GDM1 (cell line): ENCODE measurements at places on chromosomes 11 and 22.
A peak's percentile ranks its signal among the peaks of the same experiment; 100 is the strongest.

DNA sequence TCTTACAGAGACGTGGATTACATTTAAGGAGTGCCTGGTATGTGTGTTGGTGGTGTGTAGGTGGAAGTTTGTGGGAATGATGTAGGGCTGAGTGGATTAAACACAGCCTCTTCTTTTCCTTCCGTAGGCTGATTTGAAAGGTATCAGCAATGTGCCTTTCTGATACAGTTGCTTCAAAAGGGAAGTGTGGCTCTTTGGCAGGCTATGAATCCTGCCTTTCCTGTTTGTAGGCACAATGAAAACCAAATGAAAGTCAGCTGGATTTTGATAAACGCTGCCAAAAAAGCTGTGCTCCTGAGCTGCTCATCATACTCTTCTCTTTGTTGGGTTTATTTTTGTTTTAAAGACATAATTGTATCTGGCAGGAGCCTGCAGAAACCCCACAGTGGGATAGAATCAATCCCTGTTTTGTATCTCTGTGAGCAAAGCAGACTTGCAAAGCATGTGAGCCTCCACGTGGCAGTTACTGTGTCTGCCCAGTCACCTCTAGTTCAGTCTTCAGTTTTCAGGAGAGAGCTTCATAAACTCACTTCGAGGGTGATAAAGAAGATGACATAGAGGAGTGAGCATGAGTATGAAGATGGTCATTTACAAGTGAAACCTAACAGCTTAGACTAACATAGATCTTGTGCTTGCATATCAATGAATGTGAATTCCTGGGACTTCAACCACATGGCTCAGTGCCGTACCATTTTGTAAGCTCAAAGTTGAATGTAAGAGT lies 655.7 kb upstream of the KIRREL3 start:
- DNase-seq = no peak

GRCh38 chr22:46878191-46878948 lies 115.9 kb downstream of the TBC1D22A start:
- DNase-seq = no peak

DNA sequence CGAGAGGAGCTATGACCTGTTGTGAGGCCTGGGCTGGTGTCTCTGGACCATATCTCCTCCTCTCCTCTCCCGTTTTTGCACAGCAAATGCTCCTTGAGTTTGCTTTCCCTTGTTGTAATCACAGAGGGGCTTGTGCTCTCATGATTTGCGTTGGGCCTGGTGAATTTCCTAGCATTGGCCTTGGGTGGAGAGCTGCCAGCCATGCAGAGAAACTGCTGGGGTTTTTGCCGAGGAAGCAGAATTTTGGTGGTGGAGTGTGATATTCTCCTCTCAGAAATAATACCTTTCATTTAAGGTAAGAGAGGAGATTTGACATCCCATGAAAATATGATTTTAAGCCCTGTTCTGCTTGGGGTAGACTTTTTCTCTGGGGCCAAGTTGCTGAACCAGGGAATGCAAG lies 175.7 kb upstream of the CADM1 start:
- no peak for DNase-seq

- no peak for DNase-seq
Measured at GRCh38 chr11:115084231-115084630, 405.9 kb downstream of the NXPE2 start.

GRCh38 chr11:12182676-12183541 lies 72.5 kb downstream of the MICAL2 start:
- no peak for DNase-seq

GRCh38 chr11:61526956-61527731 lies 18.6 kb downstream of the LRRC10B start:
- no peak for DNase-seq

DNA sequence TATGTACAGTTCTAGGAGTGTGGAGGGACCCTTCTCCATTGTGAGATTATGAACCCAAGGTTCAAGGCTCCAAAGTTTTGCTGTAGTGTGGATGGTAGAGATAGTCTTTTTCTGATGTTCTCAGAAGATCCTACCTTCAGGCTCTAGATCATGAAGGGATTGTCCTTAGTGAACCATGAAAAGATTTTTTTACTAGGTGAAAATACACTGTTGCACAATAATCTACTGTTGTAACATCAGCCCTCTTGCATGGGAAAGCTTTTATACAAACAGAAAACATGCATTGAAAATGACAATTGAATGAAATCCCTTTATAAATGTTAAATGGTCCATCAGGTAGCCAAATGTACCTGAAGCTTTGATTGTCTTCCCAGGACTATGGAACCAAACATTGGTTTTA lies 177.8 kb downstream of the FAM76B start:
- no peak for DNase-seq

- DNase-seq = no peak
Measured at GRCh38 chr11:32171445-32171844, 80.6 kb downstream of the RCN1 start.

- DNase-seq = no peak
Measured at GRCh38 chr11:27603376-27603990, 96.8 kb downstream of the BDNF start.

DNA sequence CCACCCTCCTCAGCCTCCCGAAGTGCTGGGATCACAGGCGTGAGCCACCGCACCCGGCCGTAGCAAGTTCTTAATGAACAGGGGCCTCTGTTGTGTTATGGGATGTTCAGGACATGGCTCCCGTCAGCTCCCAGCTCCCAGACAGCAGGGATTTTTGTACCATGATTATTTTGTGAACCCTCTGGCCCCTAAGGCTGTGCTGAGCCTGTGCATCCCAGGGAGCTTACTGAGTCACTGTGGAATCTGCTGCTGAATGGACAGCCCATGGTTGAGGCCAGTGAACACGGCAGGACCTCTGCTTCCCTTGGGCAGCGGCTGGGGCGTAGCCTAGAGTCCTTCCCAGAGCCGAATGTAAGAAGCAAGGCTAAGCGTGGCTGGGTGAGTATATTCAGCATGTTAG lies 245.2 kb downstream of the NTM start:
- no peak for DNase-seq

- DNase-seq = no peak
Measured at GRCh38 chr22:42428760-42429159, 3.4 kb downstream of the NFAM1 start.

- DNase-seq = no peak
Measured at GRCh38 chr11:132631989-132632388, 900.3 kb downstream of the OPCML start.

- no peak for DNase-seq
Measured at GRCh38 chr22:41288245-41288946, 2.4 kb upstream of the RANGAP1 start.

DNA sequence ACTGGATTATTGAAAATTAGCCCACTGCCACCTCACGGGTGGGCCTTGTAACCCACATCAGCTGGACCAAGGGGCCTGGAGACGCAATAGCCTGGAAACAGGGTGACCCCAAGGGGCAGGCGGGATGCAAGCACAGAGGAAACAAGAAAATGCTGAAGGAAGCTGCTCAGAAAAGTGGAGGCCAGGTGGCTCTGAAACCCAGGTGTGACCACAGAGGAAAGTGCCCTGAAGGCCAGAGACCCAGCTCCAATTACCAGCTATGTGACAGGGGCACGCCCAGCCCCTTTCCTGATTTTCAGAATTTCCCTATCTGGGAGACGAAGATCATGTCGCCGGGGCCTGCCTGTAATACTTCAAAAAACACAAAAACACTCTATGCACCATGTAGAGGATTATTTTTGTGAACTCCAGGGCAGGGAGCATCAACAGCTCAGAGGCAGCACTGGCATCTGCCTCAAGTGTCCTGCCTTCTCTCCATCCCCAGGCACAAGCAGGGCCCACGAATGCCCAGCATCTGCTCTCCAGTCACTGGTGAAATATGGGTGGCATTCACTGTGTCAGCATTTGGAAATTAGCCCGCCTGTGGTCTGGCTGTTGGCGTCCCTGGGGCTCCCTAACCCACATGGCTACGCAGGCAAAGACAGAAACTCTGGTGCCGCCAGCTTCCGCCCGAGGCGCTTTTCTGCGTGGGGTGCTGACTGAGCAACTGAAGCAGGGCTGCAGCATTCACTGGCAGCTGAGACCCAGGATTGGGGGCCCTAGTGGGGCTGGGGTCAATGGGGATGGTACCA lies 6.3 kb downstream of the KCNJ1 start:
- no peak for DNase-seq

DNA sequence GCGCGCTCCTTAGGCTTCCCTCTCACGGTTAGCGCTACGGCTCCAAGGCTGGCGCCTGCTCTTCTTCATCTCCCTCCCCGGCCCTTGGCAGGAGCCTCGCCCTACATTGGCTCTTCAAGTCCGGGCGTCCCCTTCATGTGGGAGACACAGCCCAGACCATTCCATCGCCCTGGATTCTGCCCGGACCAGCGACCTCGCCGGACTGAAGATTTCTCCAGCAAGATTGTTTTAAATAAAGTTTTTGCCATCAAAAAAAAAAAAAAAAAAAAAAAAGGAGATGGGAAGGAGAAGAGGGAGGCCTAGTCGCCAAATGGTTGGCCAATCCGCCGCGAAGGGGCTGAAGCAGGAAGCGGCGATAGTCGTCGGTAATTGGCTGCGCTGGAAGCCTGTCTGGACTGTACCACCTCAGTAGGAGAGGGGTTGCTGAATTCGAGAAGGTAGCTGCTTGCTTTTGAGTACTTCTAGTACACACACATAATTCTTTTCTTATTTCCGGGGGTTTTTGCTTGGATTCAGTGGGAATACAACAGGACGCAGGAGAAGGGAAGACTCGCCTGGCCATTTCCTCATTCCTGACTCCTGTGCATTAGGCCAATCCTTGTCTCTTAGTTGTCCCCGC lies 688 bp upstream of the ZDHHC5 start:
- peak; percentile 97 for DNase-seq

DNA sequence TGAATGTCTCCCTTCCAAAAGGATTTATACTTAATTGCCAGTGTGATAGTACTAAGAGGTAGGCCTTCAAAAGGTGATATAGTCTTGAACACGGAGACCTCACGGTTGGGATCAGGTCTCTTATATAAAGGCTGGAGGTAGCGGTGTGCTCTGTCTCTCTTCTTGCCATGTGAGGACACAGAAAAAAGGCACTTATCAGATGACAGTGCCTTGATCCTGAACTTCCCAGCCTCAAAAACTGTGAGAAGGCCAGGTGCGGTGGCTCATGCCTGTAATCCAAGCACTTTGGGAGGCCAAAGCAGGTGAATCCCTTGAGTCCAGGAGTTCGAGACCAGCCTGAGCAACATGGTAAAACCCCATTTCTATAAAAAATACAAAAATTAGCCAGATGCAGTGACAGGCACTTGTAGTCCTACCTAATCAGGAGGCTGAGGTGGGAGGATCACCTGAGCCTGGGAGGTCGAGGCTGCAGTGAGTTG lies 108.9 kb upstream of the TOP3B start:
- DNase-seq = no peak

- DNase-seq = peak; percentile 50
Measured at GRCh38 chr11:4181782-4182721, 87.5 kb downstream of the RRM1 start.

GRCh38 chr22:48919851-48920589 lies 907.7 kb downstream of the BRD1 start:
- DNase-seq = no peak

DNA sequence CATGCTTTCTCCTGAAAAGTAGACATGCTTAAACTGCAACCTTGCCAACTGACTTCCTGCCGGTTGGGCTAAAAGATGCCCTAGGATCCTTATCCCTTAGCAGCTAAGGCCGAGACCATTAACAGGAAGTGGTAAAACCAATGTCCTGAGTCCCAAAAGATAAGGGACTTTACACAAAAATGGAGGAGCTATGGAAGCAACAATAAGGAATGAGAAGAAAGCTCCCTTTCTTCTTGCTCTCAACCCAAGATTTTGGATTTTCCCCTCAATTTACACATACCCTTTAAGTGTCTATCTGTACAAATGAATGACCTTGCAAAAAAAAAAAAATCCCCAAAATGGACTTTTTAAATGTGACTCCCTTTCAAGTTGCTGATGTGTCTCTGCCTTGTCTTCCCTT lies 11.1 kb downstream of the MRPL17 start:
- no peak for DNase-seq

DNA sequence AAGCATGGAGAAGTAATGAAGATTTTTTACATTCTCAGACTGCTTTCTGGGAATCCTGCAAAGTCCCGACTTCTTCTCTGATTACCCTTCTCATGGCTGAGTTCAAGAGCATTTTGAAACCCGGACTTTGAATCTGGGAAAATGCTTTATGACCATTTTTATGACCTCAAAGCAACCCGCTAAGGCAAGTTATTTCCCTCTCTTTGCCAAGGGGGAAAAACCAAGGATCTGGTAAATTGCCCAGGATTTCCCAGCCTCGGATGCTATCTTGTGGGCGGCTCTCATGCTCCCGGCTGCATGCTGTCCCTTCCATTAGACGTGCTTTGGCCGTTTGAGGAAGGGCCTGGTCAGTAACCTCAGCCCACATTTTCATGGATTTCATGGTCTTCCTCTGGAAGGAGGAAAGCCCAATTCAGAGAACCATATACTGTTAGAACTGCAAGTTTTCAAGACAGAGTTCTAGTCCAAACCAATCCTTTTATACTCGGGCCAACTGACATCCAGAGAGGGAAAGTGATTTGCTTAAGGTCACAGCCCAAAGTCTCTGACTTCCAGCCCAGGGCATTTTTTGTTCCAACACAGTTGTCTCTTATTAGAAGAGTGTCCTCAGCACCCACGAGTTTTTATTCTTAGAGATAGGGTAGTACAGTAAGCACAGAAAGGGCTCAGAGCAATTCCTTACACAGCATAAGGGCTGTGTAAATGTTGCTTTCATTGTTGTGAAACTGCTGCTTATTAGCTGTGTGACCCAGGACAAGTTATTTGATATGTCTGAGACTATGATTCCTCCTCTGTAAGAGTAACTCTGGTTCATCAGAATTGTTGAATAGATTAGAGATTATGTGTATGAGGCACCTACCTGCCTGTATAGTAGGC lies 77.4 kb downstream of the NAV2 start:
- DNase-seq = no peak

DNA sequence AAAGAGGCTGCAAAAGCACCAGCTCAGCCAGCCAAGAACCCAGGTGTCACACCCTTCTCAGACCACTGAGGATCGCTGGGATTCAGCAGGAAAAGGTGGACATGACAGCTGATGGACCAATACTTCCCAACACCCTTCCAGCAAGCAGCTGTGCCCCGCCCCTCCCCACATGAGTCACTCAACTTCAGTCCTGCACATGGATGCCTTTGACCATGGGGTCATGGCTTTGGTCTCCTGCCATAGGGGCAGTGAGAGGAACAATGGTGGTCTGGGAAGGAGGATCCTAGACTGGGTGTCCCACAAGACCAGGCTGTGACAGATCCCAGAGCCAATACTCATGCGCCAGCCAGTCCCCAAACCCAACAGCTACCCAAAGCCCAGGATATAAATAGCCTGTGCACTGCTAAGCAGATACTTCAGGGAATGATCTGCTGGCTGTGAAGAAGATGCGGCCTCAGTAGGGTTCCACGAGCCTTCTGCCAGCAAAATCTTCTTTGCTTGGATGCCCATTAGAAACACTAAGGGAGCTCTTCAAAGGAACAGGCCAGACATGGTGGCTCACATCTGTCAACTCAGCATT lies 5.5 kb upstream of the RGL4 start:
- no peak for DNase-seq

GRCh38 chr22:28095316-28096095 lies 176.4 kb upstream of the PITPNB start:
- no peak for DNase-seq

GRCh38 chr11:44542372-44542771 lies 23.1 kb upstream of the CD82 start:
- no peak for DNase-seq
